Keratinocyte (primary cell): ENCODE measurements at places on chromosomes 7 and 10. TPM values are rescaled to one million over a fixed set of nuclear protein-coding genes. Genes with fewer than 3 reads are reported as not detected.

The PAX4 gene
- polyA plus RNA-seq, result not detected in 3 replicates

The HILPDA gene
- polyA plus RNA-seq, result 12.8 to 41.6 TPM (median 17.9 TPM) in 3 replicates

The ASL gene
- 24.4 to 34.8 TPM (median 27.8 TPM) in 3 replicates for polyA plus RNA-seq

The GDF10 gene
- polyA plus RNA-seq, result not detected in 3 replicates

The SLC13A1 gene
- polyA plus RNA-seq, result not detected in 3 replicates

The AKR1D1 gene
- polyA plus RNA-seq, result not detected in 3 replicates

The NSUN5 gene
- 16.8 to 20.4 TPM (median 20.2 TPM) in 3 replicates for polyA plus RNA-seq

The CPA4 gene
- 248 to 423 TPM (median 276 TPM) in 3 replicates for polyA plus RNA-seq

The HTR5A gene
- polyA plus RNA-seq, result not detected in 3 replicates
